Caco-2 (cell line): ENCODE measurements at places on chromosomes 16 and 17.

GRCh38 chr17:42407289-42407836, 15.7 kb downstream of the CAVIN1 start:
- peak overlapping the region; percentile 0 for H3K27ac ChIP-seq
- no peaks in the 10 kb centered on the region for H3K36me3 ChIP-seq

GRCh38 chr16:85239871-85240270, 127.6 kb upstream of the CIBAR2 start:
- no peak overlapping the region for H3K27ac ChIP-seq
- H3K4me1 ChIP-seq: 0 out of 2 replicates have a peak, but pooled peaks cover 4% of the 10 kb centered on the region
- no peaks in the 10 kb centered on the region for H3K27me3 ChIP-seq
- no peak overlapping the region for H3K4me3 ChIP-seq
- DNase-seq: no peak

- peak; percentile 17 for DNase-seq
- H3K36me3 ChIP-seq: peaks cover 4% of the 10 kb centered on the region
- H3K27me3 ChIP-seq: no peaks in the 10 kb centered on the region
- no peak overlapping the region for H3K27ac ChIP-seq
These were observed 119.4 kb upstream of the METRNL start for GRCh38 chr17:82959990-82960418.

- no peak for DNase-seq
- no peaks in the 10 kb centered on the region for H3K4me1 ChIP-seq
- H3K36me3 ChIP-seq: no peaks in the 10 kb centered on the region
- H3K27me3 ChIP-seq: no peaks in the 10 kb centered on the region
- H3K27ac ChIP-seq: no peak overlapping the region
- H3K4me3 ChIP-seq: no peak overlapping the region
These were observed 62.6 kb upstream of the RBFOX1 start for GRCh38 chr16:7270006-7270405.
